ENCODE measurements at places on chromosomes 5 and 9.

- no peak for DNase-seq
These were observed 11.7 kb downstream of the MPDZ start for GRCh38 chr9:13267743-13268142.

- DNase-seq = no peak
These were observed 388.7 kb downstream of the CETN3 start for GRCh38 chr5:90020575-90021538.

- no peak for DNase-seq
These were observed 16.6 kb upstream of the ELAVL2 start for GRCh38 chr9:23842565-23843129.

GRCh38 chr5:128630121-128630520 lies 92.1 kb upstream of the FBN2 start:
- DNase-seq = no peak

DNA sequence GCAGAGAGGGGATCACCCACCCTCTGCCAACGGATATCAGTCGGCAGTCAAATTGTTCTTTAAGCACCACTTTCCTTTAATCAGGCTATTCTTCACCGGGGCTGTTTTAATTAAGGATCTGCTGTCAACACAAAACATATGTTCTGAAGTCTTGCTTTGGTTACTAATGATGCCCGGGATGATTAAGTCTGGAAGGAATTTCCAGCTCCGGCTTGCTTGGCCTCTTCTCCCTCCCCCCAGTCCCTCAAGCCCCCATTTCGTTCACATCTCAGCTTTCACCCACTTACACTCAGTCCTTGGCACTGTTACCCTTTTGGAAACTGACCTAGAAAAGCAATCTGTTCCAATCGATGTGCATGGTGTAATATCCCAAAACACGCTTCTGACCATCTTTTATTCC lies 74.7 kb downstream of the MSX2 start:
- no peak for DNase-seq

DNA sequence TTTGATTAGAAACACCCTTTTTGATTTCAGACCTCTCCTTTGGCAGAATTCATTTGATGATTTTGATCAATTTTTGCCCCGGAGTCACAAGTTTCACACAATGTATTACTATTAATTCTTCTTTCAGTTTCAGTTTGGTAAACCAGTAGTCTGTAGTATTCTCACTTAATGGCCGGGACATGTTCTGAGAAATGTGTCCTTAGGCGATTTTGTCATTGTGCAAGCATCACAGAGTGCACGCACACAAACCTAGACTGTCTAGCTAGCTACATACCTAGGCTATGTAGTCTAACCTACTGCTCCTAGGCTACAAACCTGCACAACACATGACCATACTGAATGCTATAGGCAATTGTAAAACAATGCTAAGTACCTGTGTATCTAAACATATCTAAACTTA lies 662.5 kb downstream of the IRX1 start:
- DNase-seq = no peak

DNA sequence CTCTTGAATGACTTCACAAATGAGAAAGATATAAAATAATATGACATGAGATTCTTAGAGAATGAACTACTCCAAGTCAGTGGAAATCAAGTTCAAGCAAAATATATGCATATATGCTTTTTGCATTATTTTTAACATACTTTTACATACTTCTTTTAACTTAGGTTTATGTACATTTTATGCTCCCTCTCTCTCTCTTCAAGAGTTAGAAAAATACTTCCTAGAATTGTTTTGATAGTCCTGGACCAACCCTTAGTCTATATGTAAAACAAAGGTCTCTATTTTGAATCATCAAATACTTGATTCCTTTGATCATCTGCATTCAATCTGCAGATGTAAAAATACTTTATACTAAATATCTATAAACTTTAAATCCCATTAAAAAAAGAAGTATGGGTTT lies 187.8 kb downstream of the DEPDC1B start:
- no peak for DNase-seq

DNA sequence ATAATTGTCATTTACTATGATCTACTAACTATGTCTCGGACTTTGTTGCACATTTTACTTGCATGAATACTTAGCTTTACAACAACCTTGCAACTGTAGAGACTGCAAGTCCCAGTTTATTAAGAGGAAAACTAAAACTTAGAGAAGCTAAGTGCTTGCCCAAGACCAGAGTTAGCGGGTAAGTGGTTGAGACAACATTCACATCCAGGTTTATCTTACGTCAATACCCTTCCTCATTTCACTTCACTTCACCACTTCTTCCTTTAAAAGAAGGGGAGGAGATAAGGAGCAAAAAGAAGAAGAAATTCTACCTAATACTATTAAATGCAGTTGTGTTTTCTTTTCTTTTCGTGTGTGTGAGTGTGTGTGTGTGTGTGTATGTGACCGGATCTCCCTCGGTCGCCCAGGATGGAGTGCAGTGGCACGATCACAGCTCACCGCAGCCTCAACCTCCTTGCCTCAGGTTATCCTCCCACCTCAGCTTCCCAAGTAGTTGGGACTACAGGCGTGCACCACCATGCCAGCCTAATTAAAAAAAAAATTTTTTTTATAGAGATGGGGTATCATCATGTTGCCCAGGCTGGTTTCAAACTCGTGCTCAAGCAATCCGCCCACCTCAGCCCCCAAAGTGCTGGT lies 37.4 kb downstream of the MEGF9 start:
- no peak for DNase-seq

GRCh38 chr9:3262826-3263529 lies 262.8 kb downstream of the RFX3 start:
- DNase-seq = no peak

DNA sequence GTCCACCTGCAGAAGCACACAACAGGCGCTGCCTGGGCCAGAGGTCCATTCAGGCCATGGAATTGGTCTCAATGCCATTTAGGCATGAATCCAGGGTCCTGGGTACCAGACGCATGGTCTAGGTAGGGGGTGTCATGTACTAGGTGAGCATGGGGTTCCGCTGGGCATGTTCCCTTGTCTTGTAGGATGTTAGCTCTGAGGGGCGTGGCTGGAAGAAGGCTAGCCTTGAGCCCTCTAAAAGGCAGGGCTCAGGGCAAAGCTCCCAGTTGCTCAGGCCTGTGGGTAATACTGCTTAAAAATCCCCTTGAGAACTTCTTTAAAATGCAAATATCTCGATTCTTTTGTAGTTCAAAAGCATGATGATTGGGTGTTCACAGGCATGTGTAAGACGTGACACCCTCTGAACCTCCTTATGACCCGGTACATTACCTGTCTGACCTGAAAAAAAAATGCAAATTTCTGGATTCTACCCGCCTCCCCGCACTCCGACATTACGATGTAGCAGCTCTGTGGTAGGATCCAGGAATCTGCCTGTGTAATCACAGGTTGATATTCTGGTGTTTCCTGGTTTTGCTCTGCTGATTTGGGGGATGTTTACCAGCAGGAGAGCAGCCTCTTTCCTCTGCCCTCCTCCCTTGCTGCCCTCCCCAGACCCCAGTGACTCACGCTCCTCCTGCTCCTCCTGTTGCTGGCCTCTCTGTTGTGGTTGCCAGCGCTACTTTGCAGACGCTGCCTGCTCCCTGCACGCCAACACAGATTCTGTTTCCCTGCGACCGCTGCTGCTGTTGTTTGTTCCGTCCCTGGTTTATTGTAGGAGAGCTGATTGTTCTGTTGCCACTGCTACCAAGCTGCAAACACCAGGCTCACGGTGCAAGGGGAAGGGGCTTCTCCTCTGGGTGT lies 5.7 kb downstream of the TMC1 start:
- peak; percentile 41 for DNase-seq

DNA sequence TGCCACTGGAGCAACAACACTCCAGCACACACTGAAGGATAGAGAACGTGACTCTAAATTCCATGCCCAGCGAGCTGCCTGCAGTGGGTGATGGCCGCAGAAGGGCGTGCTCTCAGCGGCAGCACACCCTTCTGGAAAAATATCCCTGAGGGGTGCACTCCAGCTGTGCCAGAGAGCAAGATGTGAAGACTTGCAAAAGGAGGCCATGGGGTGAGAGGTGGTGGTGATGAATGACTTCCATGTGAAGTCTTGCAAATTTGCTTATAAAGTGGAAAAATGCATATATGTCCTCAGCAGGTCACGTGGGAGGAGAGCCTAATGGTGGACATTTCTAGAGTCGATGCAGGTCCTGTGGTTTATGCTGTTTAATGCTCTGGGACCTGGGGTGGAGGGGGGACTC lies 39.8 kb upstream of the COL5A1 start:
- DNase-seq = no peak

- DNase-seq = no peak
These were observed 66.7 kb downstream of the TLE1 start for GRCh38 chr9:81622471-81623255.

DNA sequence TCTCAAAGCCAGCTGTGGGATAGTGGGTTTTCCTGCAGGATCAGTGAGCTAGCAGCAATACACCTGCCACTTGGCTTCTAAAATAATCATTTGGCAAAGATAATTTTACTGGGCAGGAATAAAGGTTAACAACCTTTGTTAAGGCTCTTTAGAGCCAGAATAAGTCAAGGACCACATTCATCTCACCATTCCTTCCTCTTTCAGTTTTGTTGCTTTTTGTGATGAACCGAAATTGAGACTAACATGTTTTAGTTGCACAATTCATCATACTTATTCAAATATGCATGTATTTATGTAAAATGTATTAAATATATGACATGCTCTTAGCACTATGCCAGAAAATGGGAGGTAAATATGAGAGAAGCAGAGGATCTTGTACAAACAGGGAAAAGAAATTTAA lies 824.4 kb upstream of the TYRP1 start:
- DNase-seq = no peak

GRCh38 chr9:133199648-133200321 lies 9.3 kb downstream of the OBP2B start:
- no peak for DNase-seq

DNA sequence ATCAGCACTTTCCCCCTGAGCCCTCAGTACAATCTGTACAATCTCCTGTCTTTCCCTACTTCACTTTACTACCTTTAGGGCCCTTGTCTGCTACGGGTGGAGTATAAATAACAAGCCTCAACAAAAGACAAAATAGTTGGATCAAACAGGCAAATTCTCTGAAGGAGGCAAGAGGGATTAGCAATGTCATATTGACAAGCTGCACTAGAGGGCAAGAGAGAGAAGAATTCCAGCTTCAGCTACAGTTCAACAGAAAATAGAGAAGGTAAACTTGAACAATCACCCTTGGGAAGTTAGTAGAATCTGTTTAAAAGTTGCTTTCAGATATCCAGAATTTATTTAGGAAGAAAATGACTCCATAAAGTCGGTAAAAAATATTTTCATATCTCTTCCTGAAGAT lies 68.4 kb upstream of the IZUMO3 start:
- no peak for DNase-seq

DNA sequence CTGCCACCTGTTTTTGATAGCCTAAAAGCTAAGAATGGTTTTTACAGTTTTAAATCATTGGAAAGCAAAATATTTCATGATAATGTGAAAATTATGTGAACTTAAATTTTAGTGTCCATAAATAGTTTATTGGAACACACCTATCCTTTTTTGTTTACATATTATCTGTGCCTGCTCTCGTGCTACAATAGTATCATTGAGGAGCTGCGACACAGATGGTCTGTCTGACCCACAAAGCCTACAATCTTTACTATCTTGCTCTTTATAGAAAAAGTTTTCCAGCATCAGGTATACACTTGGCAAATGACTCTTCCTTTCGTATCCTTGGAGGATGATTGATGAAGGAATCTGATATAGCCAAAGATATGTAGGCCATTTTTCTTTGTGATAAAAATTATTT lies 40.2 kb downstream of the TTC1 start:
- DNase-seq = no peak

GRCh38 chr5:134135091-134135655 lies 20.7 kb downstream of the TCF7 start:
- no peak for DNase-seq

DNA sequence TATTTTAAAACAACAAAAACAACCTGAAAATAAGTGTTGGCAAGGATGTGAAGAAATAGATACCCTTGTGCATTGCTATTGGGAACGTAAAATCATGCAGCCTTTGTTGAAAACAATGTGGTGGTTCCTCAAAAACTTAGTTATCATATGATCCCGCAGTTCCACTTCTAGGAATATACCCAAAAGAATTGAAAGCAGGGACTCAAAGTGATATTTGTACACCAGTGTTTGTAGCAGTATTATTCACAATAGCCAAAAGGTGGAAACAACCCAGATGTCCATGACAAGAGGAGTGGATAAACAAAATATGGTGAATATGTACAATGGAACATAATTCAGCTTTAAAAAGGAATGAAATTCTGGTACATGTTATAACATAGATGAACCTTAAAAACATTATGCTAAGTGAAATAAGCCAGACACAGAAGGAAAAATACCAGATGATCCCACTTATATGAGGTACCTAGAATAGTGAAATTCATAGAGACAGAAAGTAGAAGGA lies 29.0 kb downstream of the IRF1 start:
- DNase-seq = no peak

DNA sequence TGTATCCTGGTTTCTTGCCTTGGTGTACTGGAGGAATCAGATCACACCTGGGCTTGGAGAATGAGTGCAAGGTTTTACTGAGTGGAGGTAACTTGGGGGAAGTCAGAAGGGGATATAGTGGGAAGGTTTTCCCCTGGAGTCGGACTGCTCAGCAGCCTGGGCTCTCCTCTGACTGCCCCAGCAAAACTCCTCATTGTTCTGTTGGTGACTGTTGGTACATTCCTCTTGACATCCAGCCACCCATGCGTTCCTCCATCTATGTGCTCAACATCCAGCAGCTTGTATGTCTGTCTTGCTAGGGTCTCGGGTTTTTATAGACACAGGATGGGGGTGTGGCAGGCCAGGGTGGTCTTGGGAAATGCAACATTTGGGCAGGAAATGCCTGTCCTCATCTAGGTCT lies 96.0 kb downstream of the ZFAND5 start:
- DNase-seq = no peak

DNA sequence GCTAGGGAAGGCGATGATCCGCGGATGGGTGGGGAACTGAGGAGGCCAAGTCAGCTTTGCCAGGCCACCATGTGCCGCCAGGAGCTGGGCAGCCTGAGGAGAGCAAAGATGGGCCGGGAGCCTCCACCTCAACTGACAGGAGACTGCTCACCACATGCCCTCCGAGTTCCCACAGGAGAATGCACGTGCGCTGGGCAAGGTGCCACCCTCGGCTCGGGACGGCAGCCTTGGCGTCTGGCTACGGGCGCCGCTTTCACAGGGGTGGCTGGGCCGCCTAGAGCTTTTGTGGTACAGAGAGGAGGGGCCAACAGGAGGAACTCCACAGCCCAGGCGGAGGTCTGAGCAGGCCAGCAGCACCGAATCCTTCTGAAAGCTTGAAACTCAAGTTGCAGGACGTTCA lies 5.3 kb upstream of the TBC1D9B start:
- no peak for DNase-seq

DNA sequence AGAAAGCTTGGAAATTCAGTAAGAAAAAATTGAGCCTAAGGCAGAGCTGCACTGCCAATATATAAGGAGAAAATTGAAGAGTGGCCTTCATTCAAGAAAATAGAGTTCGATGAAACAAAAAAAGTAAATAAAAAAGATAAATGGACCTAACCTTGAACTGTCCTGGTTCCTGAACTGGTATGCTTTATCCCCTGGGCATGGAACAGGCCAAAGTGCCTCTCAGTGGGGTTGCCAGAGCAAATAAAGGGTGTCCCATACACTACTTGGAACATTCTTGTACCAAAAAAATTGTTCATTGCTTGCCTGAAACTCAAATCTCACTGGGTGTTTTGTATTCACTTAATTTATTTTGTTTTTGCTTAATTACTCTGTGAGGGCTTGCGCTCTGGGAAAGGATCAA lies 42.2 kb upstream of the TUT7 start:
- no peak for DNase-seq
